G401 (cell line): ENCODE measurements at places on chromosomes 6 and 20. TPM values are rescaled to one million over a fixed set of nuclear protein-coding genes. Genes with fewer than 3 reads are reported as not detected.

GRCh38 chr20:54909702-54910101 is 434.3 kb downstream of the DOK5 start:
- no peak for DNase-seq

DNA sequence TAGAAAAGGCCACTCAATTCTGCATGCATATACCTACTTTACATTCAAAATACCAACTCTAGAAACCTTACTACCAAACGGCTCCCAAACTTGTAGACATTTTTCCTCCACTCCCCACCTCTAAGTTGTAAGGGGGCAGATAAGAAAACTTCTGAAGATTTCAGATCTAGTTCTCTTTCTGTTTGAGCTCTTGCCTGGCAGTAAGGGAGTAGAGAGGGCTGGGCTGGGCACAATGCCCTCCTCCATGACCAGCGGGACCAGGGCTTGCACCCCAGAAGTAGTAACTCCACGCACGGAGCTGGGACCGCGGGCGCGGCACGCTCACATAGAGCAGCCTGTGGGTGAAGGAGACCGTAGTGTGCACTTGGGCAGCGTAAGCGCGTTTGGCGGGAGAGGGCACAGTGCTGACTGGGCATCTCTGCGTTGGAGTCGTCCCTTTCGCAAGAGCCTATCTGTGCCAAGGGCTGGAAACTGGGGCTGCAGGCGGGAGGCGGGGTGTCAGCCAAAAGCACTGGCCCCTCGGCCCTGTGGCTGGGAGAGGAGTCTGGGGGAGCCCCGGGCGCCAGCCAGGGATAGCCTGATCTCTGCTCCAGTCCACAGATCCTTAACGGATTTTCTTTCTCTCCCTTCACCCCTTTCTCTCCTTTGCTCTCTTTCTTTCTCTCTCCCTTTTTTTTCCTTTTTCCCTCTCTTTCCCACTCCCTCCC is 32.4 kb downstream of the PHACTR1 start:
- peak; percentile 67 for DNase-seq

DNA sequence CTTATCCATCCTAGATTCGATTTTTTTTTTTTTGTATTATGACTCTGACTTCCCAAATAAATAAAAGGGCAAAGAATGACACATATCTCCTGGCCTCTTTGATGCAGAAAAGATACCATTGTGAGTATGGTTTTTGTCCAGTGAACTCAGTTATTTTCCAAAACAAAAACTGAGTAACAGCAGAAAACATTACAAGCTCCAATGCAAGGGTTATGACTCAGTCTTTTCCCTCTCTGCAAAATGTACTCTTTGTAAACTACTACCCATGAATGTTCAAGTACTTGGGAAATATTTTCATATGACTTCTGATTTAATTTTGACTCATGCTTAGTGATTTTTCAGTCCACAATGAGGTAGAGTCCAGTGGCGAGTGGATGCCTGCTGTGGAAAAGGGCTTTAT is 355.3 kb downstream of the RNF144B start:
- DNase-seq: no peak

- DNase-seq: no peak
Observed at GRCh38 chr20:42361402-42361970, 743.3 kb upstream of the CHD6 start.

The BMP7 gene
- total RNA-seq: 81.3 and 122 TPM in 2 replicates

GRCh38 chr20:53948383-53949318 is 121.7 kb downstream of the BCAS1 start:
- no peak for DNase-seq

DNA sequence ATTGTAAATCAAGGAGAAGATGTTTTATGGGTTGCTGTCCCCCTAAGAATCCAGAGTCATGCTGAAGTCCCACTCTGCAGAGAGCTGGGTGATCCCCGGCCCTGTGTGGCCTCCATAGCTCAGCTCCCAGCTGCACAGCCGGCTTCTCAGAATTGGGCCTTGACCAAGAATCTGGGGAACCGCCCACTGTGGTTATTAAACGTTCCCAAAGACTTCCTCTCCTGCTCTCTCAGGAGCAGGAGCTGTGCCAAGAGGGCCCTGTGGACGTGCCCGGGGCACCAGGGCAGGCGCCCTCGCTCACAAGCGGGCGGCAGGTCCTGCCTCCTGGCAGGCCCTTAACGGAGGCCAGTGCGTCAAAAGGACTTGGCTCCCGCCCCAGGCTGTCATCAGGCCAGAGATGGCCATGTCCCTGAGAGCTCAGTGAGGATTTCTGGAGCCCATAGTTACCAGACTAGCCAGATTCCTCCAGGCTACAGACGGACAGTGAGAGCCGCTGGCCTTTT is 30.4 kb downstream of the ZC3H12D start:
- DNase-seq: peak; percentile 94

DNA sequence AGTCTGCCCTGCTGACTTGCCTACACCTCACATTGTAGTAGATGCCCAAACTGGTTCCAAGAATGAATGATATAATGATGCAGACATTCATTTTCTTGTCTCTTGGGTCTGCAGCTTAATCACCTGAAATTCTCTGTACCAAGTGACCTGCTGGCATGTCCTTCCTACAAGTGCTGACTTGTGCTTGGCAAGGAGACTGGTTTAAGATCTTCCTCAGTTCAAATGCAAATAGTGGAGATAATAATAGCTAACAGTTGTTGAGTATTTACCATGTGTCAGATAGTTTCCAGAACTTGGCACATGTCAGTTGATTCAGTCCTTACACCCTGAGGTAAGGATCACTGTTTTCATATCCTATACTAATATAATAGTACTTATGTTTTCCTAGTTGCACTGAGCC is 223.4 kb downstream of the SLC24A3 start:
- DNase-seq: no peak

GRCh38 chr6:101722471-101722870 is 329.0 kb downstream of the GRIK2 start:
- DNase-seq: peak; percentile 50

- DNase-seq: no peak
Observed at GRCh38 chr6:81753711-81754577, 1.5 kb upstream of the TENT5A start.

GRCh38 chr20:20411402-20411801 is 43.5 kb downstream of the INSM1 start:
- peak; percentile 78 for DNase-seq

GRCh38 chr6:47440719-47441118 is 36.9 kb upstream of the CD2AP start:
- no peak for DNase-seq

The MOG gene
- not detected in 2 replicates for total RNA-seq

GRCh38 chr20:34049897-34050695 is 56.4 kb downstream of the RALY start:
- DNase-seq: peak; percentile 87

DNA sequence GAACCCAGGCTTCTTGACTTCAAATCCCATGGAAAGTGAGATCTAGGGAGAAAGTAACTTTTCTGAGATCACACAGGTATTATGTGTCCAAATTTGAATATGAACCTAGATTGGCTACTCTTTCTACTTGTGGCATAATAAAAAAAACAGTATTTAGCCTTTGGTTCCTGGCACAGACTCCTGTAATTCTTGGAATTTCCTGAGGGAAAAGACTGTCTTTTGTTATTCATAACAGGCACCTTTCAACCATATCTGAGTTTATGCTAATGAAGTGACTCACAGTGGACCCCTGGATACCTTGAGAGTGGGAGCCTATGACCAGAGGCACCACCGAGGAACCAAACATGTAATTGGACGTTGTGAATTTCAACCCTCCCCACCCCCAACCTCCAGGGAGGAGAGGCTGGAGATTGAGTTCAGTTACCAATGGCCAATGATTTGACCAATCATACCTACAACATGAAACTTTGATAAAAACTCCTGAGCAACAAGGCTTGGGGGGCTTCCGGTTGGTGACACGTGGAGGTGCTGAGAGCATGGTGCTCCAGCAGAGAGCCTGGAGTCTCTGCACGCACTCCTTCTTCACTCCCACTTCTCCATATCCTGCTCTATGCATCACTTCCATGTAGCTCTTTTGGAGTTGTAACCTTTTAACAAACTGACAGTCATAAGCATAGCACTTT is 48.8 kb downstream of the LAMA4 start:
- no peak for DNase-seq

GRCh38 chr6:149147938-149148718 is 169.4 kb upstream of the TAB2 start:
- DNase-seq: no peak

DNA sequence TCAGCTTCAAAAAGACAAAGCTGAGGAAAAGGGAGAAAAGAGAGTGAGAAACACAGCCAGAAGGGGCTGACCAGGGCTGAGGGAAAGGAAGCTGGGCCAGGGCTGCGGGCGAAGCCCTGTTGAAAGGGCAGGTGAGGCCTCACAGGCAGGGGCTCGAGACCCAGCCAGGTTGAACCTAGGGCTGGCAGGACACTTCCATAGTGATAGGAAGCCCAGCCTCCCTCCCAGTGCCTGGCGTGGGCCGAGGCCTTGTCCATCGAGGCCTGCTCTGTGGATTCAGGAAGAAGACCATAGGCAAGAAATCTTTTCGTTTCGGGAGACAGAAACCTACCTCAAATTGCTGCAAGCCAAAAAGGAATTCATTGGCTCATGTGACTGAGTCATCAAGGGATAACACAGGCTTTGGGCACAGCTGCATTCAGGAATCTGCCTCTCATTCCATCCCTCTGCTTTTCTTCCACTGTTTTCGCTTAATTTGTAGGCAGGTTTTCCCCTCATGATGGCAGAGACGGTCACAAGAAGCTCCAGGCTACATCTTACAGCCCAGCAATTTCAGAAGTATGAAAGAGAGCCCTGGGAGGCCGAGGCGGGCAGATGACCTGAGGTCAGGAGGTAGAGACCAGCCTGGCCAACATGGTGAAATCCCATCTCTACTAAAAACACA is 311.1 kb upstream of the SULF2 start:
- DNase-seq: no peak

The CCN2 gene
- total RNA-seq: 40.3 and 42.9 TPM in 2 replicates

DNA sequence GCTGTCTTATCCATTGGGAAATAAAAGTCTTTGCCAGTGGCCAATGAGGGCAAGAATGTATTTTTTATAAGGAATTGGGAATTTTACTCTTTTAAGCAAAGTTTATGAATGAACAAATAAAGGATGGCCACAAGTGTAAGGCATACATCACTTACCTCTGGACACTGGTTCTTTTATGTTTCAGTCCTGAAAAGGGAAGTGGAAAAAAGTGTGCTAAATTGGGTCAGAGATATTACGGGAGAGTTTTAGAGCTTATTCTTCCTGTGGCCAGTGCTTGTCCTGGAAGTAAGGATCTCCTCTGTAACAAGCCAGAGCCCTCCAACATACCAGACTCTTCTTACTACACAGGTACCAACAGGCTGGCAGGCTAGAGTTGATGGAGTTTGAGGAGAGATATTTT is 22.5 kb upstream of the RIPK1 start:
- no peak for DNase-seq

- DNase-seq: no peak
Observed at GRCh38 chr6:142118328-142118727, 14.4 kb upstream of the GJE1 start.

The MYCT1 gene
- total RNA-seq: not detected in 2 replicates

- DNase-seq: peak; percentile 29
Observed at GRCh38 chr20:49575551-49576060, 7.7 kb upstream of the PTGIS start.

GRCh38 chr20:18678549-18679419 is 90.9 kb downstream of the DTD1 start:
- DNase-seq: no peak

DNA sequence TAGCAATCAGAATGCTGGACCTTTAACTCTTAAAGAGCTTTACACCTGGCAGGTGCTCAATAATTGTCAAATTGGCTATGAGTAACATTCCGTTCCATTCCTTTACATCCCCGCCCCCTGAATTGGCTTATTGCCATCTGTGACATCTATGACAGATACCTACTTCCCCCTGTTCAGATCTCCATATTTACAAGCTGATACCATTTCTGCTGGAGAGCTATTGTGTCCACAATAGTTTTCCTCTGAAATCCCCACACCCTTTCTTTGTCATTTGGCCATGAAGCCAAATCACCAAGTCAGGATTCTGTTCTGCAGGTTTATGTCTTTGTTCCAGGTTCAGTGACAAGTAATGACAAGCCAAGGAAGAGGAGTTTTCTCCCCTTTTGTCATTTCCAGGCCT is 3.2 kb downstream of the CDH26 start:
- DNase-seq: no peak

- DNase-seq: no peak
Observed at GRCh38 chr6:151357758-151358436, 33.5 kb downstream of the ZBTB2 start.

GRCh38 chr6:52595000-52595795 is 18.3 kb upstream of the TRAM2 start:
- no peak for DNase-seq

GRCh38 chr20:38021087-38021772 is 12.0 kb downstream of the TTI1 start:
- no peak for DNase-seq

The GABRR1 gene
- not detected in 2 replicates for total RNA-seq

- DNase-seq: no peak
Observed at GRCh38 chr6:127635091-127635490, 58.1 kb downstream of the C6orf58 start.

- no peak for DNase-seq
Observed at GRCh38 chr6:41298785-41299502, 12.5 kb upstream of the TREM1 start.

The RNF144B gene
- under 0.01 TPM in 1 of 2 replicates, not detected in the other for total RNA-seq

The KCNQ5 gene
- total RNA-seq: not detected in 2 replicates

GRCh38 chr6:44116641-44117382 is 10.4 kb downstream of the MRPL14 start:
- DNase-seq: no peak

The PLCB4 gene
- 2.4 and 10.3 TPM in 2 replicates for total RNA-seq

DNA sequence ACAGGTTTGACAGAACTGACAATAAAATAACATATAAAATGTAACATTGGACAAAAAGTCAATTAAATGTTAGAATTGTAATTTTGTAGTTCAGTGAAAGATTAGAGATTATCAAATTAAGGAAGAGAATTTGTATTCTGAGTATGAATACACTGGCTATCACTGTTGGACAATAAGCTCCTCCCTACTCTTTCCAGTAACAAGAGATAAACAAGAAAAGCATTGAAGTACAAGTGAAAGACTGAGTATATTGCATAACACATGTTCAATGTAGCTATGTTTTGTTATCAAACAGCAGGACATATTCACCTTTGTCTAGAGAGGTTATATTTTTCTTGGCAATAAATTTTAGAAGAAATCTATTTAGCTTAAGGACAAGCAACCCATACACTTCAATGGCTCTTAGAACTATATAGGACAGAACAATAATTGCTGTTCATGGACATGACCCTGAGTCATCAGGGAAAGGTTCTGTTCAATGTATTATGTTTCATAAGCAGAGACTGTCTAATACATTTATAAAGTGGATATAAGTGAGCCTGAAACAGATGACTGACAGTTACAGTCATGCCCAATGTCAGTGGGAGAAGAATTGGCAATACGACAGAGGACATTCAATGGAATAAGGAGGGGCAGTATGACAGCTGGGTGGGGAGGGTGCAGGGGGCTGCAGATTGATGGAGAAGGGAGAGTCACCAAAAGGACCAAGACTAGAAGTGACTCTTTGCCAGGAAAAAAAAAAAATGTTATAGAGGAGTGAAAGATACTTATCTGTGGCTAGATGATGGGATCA is 520.4 kb downstream of the FRK start:
- no peak for DNase-seq

The ZBP1 gene
- not detected in 2 replicates for total RNA-seq
